Lower leg skin (tissue), 4 donors: ENCODE measurements at places on chromosomes 5 and 9.
A peak's percentile ranks its signal among the peaks of the same experiment; 100 is the strongest.

GRCh38 chr9:111597852-111598732, 1.4 kb downstream of the PTGR1 start:
- DNase-seq: peak; percentile 33

GRCh38 chr5:159943326-159943725, 27.0 kb downstream of the ADRA1B start:
- no peak for DNase-seq

DNA sequence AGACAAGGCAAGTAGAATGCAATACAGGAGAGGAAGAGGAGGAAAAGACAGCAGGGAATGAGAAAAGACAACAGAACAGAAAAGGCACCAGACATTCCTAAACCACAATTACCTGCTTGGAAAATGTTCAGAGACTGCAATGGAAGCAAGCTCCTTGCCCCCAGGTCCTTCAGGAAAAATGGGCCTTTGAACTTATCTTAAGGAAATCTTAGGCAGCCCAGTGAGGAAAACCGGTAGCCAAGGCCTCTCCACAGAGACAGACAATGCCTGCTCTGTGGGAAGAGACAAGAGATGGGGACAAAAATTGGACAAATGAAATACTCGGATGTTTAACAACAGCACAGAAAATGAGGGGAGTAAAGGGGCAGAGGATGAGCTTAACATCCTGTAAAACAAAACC, 31.2 kb downstream of the HTR4 start:
- DNase-seq: no peak

GRCh38 chr5:68894673-68895072, 199.1 kb upstream of the SLC30A5 start:
- DNase-seq: no peak

- DNase-seq: no peak
Observed at GRCh38 chr5:28954074-28954473, 1915.7 kb upstream of the CDH9 start.

DNA sequence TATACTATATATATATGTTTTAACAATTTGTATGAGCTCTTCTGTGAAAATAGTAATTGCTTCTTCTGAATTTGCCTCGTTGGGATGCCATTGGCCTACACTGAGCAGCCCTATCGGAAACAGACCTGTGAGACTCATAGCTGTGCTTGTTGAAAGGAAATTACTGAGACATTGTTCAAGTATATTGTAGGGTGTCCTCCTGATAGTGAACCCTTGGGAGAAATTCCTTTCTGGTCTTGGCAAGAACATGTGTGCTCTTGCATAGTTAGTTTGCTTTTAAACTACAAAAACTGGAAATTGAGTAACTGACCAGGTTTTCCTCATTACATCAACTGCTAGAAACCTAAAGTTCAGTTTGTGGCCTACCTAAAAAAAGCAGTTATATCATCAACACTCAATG, 160.9 kb downstream of the LURAP1L start:
- DNase-seq: no peak

DNA sequence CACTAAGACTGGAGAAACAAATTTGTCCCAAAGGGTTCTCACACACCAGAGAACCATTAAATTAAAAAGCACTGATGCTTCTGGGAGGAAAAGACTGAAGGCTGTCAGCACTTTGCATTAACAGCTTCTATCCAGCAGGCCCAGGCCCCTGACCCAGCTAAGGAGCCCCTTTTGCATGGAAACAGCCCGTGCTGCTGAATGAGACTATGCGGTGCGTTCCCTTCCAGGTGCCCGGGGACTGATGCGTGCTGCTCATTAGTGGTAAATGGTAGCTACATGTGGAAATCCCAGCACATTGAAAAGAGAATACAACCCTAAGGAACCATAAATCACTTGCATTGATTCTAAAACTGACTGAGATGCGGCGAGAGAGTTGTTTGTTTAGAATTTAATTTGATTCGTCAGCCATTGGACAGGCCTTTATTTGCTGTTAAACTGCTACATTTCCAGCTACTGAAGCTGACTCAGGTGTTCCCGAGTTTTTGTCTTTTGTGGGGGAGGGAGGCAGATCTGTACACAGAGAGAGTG, 351.0 kb upstream of the SLC24A2 start:
- no peak for DNase-seq

GRCh38 chr5:41636605-41637004, 126.2 kb upstream of the PLCXD3 start:
- no peak for DNase-seq

- no peak for DNase-seq
Observed at GRCh38 chr5:56148453-56148971, 84.6 kb downstream of the ANKRD55 start.

DNA sequence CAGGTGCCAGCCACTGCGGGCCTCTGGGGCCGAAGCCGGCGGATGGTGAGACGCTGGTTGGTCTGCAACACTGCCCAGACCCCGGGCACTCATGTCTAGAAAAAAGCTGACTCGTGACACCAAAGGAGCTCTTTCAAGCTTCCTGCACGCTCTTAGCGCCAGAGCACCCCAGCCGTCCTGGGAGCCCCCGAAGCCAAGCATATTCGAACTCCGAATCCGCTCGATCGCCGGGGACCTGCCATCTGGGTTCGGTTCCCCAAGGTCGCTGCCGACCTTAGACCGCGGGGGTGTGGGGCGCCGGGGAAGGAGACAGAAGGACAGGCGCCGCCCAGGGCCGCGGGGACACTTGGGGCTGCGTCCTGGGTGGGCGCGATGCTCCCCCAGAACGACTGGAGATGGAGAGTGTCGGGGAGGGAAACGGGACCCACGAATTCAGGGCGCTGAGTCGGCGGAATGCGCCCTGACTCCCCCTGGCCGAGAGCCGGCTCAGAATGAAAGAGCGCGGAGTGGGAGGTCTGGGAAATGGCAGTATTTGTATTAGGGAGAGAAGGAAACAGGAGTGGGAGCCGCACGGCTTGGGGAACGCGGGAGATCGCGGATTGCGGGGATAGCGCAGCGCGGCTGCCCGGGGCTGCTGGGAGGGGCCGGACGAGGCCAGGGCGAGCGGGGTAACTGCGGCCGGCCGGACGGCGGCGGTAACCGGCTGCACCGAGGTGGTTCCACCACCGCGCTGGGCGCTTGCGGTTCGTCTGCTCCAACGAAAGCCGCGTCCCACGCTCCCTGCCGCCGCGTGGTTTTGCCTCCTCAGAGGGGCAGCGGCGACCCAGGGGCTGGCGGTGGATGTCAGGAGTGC, 20.1 kb upstream of the MARCHF6 start:
- DNase-seq: peak; percentile 86

GRCh38 chr5:41748631-41749030, 121.6 kb downstream of the OXCT1 start:
- DNase-seq: no peak

- DNase-seq: no peak
Observed at GRCh38 chr5:148864113-148864841, 37.9 kb downstream of the ADRB2 start.

GRCh38 chr5:65951330-65951729, 25.0 kb downstream of the ERBIN start:
- DNase-seq: no peak

- no peak for DNase-seq
Observed at GRCh38 chr5:157072508-157072907, 13.6 kb upstream of the HAVCR1 start.

DNA sequence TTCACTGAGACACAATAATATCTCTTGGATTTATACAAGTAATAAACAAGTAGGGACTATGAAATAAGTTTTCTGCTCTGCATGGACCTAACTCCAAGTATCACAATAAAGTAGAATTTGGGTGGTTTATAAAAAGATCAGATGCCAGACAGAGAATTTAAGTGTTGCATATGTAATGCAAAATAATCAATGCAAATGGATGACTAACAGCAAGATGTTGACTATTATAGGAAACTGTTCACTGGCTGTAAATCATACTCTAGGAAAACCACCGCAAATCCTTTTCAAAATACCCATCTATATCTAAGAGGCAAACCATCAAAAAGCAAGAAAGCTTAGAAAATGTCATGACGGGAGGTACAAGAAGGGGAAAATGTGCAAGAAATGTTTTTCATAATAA, 539.8 kb upstream of the FAM174A start:
- DNase-seq: no peak

DNA sequence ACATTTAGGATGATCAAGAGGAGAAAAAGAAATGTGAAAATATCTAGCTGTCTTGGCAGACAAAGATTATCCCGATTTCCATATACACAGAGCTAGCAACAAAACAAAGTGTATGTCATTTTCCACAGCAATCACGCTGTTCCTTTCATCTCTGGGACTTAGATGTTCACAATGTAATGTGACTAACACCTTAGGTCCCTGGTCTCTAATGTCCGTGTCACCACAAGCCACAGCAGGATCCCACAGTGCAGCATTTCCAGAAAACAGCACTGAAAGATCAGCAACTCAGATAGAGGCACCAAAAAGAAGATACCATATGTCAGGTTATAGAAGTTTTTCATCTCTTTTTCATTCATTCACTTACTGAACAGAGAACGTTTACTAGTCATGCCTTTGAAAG, 118.0 kb upstream of the TNPO1 start:
- DNase-seq: no peak

DNA sequence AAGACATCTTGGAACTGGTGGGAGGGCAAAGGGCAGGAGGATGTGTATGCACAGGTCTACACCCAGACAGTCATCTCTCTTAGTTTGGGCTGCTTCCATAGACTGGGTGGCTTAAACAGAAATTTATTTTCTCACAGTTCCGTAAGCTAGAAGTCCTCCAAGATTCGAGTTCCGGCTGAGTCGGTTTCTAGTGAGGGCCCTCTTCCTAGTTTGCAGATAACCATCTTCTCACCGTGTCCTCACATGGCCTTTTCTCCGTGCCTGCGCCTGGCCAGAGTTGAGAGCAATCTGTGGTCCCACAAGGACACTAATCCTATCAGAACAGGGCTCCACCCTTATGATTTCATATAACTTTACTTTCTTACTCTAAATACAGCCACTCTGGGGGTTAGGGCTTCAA, 4.1 kb downstream of the SMIM32 start:
- DNase-seq: peak; percentile 74

GRCh38 chr5:128480906-128481633, 57.0 kb downstream of the FBN2 start:
- DNase-seq: no peak

- DNase-seq: no peak
Observed at GRCh38 chr9:31470051-31470450, 914.4 kb upstream of the ACO1 start.

- DNase-seq: no peak
Observed at GRCh38 chr5:103522586-103522985, 40.0 kb downstream of the NUDT12 start.

DNA sequence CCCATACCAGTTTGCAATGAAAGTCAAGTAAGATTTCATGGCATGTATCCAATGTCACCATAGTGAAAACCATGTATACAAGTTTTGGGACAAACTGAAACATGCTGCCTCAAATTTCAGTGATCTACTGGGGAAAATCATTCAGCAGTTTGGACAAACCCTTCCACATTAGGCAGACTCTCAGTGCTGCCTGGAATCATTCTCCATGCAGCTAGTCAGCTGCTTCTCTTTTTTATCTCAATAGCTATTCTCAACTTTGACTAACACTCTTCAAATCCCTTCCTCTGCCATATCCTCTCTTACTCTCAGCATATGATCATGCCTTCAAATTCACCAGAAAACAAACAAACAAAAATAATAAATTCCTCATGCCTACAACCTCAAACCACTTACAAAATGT, 323.3 kb downstream of the MAN2A1 start:
- no peak for DNase-seq

DNA sequence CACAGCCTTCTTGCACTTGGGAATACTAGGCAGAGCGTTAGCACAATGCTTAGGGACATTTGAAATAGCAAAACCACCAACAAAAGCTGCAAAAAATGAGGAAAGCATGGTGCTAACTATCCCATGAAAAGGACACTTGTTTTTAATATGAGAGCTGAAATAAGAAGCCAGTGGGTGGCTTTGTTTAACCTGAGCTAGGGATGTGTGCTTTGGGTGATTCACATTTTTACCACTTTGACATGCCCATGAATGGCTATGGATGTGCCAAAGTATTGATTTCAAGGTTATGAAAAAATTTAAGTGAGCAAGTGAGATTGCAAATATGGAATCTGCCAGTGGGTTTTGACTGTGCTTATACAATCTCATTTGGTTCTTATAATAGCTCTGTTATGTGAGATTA, 67.3 kb downstream of the DMRT2 start:
- no peak for DNase-seq

DNA sequence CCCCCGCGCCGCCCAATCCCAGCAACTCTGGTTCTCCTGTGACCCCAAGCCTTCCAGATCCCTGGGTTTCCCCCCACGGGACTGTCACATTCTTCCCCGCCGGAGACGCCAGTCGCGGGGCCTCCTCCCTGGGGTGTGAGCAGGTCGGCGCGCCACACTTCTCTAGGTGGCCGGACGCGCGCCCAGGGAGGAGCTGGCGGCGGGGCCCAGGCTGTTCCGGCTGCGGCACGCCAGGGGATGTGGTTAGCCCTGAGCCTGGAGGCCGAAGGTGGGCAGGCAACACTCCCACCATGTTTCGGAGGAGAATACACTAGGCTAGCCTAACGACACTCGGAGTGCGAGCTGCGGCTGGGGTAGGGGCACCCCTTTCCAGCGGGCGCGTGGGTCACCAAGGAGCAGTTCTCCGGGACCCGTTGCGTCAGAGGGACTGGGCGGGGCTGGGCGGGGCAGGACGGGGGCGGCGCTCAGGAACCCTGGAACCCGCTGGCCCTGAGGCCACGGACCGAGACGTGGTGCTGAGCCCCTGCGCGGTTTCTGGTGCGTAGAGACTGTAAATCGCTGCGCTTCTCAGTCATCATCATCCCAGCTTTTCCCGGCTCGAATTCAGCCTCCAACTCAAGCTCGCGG, at the start of gene SLC27A6:
SLC27A6 (plus strand) TSS at position 478 of the 627 bp plus-strand sequence. CDS start 650 bp downstream, outside the sequence.
- DNase-seq: no peak

DNA sequence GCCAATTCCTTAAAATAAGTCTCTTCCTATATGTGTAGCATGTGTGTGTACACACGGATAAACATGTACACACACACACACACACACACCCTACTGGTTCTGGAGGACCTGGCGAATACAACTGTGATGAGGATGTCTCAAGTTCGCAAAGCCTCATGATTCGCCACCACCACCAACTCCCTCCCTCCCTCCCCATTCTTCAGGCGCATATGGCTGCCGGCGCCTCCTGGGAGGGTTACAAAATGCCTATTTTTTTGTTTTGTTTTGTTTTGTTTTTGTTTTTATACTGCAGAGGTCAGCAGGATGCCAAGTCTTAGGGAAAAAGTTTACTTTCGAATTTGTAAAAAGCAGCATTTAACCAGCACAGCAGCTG, 88.0 kb downstream of the DAP start:
- no peak for DNase-seq

GRCh38 chr9:136241542-136241941, 4.1 kb downstream of the QSOX2 start:
- no peak for DNase-seq

DNA sequence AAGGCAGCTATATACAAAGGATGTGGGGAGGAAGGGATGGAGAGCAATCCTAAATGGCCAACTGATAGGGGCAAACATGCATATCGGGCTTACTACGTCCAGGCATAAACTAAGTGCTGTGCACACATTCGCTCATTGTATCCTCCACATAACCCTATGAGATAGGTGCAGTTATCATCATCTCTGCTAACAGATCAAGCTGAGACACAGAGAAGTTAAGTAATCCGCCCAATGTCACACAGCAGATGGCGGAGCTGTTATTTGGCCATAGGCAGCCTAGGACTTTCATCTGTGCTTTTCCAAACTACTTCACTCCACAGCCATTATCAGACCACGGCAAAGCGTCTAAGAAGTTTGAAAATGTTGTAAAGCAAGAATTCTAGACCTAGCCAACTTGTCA, 197.5 kb downstream of the RGS3 start:
- peak; percentile 25 for DNase-seq
